ENCODE measurements at places on chromosomes 4 and X.

- no peak overlapping the region for H3K4me3 ChIP-seq
- H3K4me1 ChIP-seq = no peaks in the 10 kb centered on the region
- DNase-seq = no peak
- H3K36me3 ChIP-seq = no peaks in the 10 kb centered on the region
Measured at GRCh38 chr4:28921886-28922285, 1798.3 kb upstream of the PCDH7 start.

GRCh38 chr4:1770245-1770644, 22.8 kb upstream of the FGFR3 start:
- peaks cover 34% of the 10 kb centered on the region for H3K27me3 ChIP-seq
- H3K27ac ChIP-seq = no peak overlapping the region
- H3K4me3 ChIP-seq = no peak overlapping the region
- H3K36me3 ChIP-seq = no peaks in the 10 kb centered on the region
- no peaks in the 10 kb centered on the region for H3K4me1 ChIP-seq
- no peak for DNase-seq

DNA sequence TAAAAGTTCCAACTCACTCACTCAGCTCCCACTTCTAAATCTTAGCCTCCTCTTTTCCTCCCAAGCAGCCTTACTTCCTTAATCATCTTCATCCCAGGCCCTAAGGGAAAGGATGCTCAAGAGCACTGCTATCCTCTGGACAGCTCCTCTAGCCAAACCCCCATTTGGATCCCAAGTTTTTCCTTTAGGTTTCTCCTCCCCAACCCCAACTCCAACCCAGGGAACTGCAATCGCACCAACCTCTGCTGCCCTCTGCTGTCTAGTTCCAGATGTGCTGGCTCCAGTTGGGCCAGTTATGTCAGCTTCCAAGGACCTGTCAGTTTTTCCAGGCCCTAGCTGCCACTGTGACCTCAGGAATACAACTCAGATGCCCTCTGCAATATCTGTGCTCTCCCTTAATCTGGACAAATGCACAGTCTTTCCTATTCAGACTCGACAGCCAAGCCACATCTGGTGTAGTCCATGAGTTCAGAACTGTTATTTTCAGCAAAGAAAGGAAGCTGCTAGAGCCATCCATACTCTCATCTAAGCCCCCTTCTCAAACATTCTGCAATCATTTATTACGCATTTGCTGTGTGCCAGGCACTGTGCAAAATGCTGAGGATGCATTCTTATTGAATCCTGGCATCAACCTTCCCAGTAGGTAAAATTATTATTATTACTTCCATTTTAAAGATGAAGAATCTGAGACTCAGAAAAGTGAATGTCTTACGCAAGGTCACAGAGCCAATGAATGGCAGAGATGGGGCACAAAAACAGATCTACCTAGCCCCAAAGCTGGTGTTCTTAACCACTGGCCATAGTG, 12.3 kb upstream of the XPNPEP2 start:
- no peaks in the 10 kb centered on the region for H3K27me3 ChIP-seq
- H3K36me3 ChIP-seq = no peaks in the 10 kb centered on the region
- peak overlapping the region; percentile 25 for H3K27ac ChIP-seq
- peaks cover 44% of the 10 kb centered on the region for H3K4me1 ChIP-seq
- no peak overlapping the region for H3K4me3 ChIP-seq

GRCh38 chrX:38041237-38041636, 34.9 kb downstream of the SYTL5 start:
- H3K4me1 ChIP-seq = no peaks in the 10 kb centered on the region
- no peak overlapping the region for H3K4me3 ChIP-seq
- DNase-seq = no peak
- H3K36me3 ChIP-seq = no peaks in the 10 kb centered on the region
- H3K27ac ChIP-seq = no peak overlapping the region
- no peaks in the 10 kb centered on the region for H3K27me3 ChIP-seq

- no peaks in the 10 kb centered on the region for H3K27me3 ChIP-seq
- no peak overlapping the region for H3K27ac ChIP-seq
- no peak overlapping the region for H3K4me3 ChIP-seq
Measured at GRCh38 chr4:61293707-61294400, 93.7 kb downstream of the ADGRL3 start.

GRCh38 chrX:28491941-28492340, 95.3 kb upstream of the IL1RAPL1 start:
- no peaks in the 10 kb centered on the region for H3K4me1 ChIP-seq
- H3K27me3 ChIP-seq = no peaks in the 10 kb centered on the region
- no peak for DNase-seq

DNA sequence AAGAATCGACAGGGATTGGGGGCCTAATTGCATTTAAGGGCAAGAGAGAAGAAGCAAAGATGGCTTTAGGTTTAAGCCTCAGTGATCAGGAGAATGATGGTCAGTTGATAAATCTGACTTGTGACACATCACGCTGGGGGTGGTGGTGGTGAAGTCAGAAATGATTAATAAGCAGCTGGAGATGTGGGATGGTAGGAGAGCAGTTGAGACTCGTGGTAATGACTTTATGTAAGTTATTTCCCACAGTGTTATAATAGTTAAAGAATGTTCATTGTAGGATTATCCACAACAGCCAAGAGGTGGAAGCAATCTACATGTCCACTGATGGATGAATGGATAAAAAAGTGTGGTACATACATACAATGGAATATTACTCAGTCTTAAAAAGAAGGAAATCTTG, 178.9 kb upstream of the GPC4 start:
- H3K36me3 ChIP-seq = no peaks in the 10 kb centered on the region
- no peak overlapping the region for H3K27ac ChIP-seq
- no peaks in the 10 kb centered on the region for H3K4me1 ChIP-seq
- no peak for DNase-seq

GRCh38 chr4:181822005-181822375, 421.2 kb upstream of the TENM3 start:
- H3K36me3 ChIP-seq = no peaks in the 10 kb centered on the region
- no peak for DNase-seq
- no peaks in the 10 kb centered on the region for H3K4me1 ChIP-seq
- H3K27ac ChIP-seq = no peak overlapping the region
- no peaks in the 10 kb centered on the region for H3K27me3 ChIP-seq
- H3K4me3 ChIP-seq = no peak overlapping the region

GRCh38 chr4:1336088-1336491, 10.9 kb upstream of the UVSSA start:
- no peak overlapping the region for H3K4me3 ChIP-seq
- H3K27me3 ChIP-seq = no peaks in the 10 kb centered on the region
- no peak for DNase-seq
- H3K4me1 ChIP-seq = peaks cover 21% of the 10 kb centered on the region
- H3K27ac ChIP-seq = no peak overlapping the region
- H3K36me3 ChIP-seq = peaks cover 21% of the 10 kb centered on the region

- H3K36me3 ChIP-seq = no peaks in the 10 kb centered on the region
- H3K4me1 ChIP-seq = no peaks in the 10 kb centered on the region
- no peak for DNase-seq
- no peak overlapping the region for H3K4me3 ChIP-seq
- no peak overlapping the region for H3K27ac ChIP-seq
- no peaks in the 10 kb centered on the region for H3K27me3 ChIP-seq
Measured at GRCh38 chrX:115679460-115679859, 118.5 kb downstream of the PLS3 start.

- DNase-seq = no peak
- no peaks in the 10 kb centered on the region for H3K36me3 ChIP-seq
- no peak overlapping the region for H3K27ac ChIP-seq
- H3K4me3 ChIP-seq = no peak overlapping the region
- no peaks in the 10 kb centered on the region for H3K27me3 ChIP-seq
Measured at GRCh38 chrX:126836186-126836585, 16.7 kb downstream of the PRR32 start.

GRCh38 chr4:165293927-165294649, 33.4 kb upstream of the MSMO1 start:
- H3K27ac ChIP-seq = no peak overlapping the region
- H3K27me3 ChIP-seq = no peaks in the 10 kb centered on the region
- no peak overlapping the region for H3K4me3 ChIP-seq
- peaks cover 10% of the 10 kb centered on the region for H3K36me3 ChIP-seq
- H3K4me1 ChIP-seq = peaks cover 16% of the 10 kb centered on the region

- DNase-seq = no peak
- H3K27me3 ChIP-seq = no peaks in the 10 kb centered on the region
- no peaks in the 10 kb centered on the region for H3K36me3 ChIP-seq
- H3K4me1 ChIP-seq = no peaks in the 10 kb centered on the region
- no peak overlapping the region for H3K4me3 ChIP-seq
Measured at GRCh38 chr4:138978028-138978585, 37.5 kb upstream of the NOCT start.

GRCh38 chrX:25206778-25207177, 191.0 kb upstream of the ARX start:
- no peaks in the 10 kb centered on the region for H3K36me3 ChIP-seq
- no peak overlapping the region for H3K4me3 ChIP-seq
- H3K27ac ChIP-seq = no peak overlapping the region

- no peaks in the 10 kb centered on the region for H3K27me3 ChIP-seq
Measured at GRCh38 chrX:134161162-134161561, 75.8 kb upstream of the CCDC160 start.

DNA sequence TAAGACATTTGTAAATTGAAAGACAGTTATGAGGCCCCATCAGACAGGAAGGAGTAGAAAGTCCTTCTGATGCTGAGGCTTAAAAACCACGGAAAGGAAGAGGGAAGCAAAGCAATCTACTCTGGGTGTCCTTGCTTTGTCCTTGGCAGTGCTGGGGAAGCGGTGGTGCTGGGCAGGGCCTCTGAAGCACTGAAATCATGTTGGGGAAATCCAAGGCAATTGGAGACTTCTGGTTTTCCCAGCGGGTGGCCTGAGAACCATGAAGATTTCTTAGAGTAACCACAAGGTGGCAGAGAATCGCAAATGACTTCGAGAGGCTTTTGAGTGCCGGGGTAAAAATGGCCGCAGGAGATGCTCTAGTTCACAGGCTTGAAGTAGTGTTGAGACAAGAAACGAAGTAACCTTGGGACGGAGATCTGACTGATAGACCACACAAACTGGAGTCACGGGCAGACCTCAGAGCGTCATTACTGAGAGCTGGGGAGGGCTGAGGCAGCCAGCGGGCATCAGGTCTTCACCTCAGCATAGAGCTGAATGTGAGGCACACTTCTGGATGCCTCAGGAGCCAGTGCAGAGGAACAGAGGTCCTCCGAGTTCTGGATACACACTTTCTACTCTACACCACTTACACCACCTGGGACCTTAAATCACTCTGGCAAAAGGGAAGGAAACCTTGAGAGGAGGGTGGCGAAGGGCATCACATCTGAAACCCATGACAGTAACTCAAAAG, 130.7 kb upstream of the GPRIN3 start:
- peak overlapping the region; percentile 34 for H3K4me3 ChIP-seq
- H3K27ac ChIP-seq = peak overlapping the region; percentile 11
- peaks cover 10% of the 10 kb centered on the region for H3K4me1 ChIP-seq
- no peaks in the 10 kb centered on the region for H3K36me3 ChIP-seq
- peak; percentile 19 for DNase-seq

- no peak for DNase-seq
- no peak overlapping the region for H3K4me3 ChIP-seq
- no peak overlapping the region for H3K27ac ChIP-seq
- no peaks in the 10 kb centered on the region for H3K4me1 ChIP-seq
Measured at GRCh38 chr4:176656108-176656507, 136.6 kb downstream of the VEGFC start.

DNA sequence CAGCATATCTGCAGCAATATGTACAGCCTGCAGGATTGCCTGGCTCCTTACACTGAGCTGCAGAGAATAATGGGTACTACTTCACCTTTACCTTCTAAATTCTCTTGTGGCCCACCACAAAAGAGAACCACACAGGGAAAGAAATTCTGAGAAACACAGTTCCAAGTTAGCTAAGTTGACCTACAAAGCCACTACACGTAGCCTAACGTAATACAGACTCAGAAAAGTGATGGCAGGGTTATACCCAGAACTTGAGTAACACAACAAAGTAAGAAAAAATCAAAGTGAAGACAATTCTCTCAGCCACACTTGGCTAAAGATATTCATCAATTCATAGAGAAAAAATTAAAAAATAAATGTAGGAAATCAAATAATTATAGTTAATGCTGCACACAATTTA, 26.4 kb upstream of the SRPX start:
- peaks cover 6% of the 10 kb centered on the region for H3K27me3 ChIP-seq
- no peak for DNase-seq
- H3K27ac ChIP-seq = no peak overlapping the region
- no peaks in the 10 kb centered on the region for H3K4me1 ChIP-seq

DNA sequence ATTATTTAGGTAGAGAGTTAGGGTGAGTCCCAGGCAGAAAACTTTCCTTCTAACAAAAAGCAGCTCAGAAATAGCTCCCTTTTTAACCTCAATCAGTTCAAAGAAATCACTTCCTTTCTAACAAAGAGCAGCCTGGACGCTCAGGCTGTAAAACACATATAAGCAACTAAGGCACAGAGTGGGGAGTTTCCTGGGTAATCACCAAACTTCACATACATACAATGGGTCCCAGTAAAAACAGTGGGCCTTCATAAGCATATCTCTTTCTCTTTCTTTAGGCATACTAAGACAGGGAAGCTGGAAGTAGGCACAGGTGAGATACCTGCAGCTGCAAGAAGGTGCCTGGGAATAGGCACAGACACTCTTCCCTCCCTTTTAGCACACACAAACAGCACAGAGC, 4.9 kb upstream of the NAF1 start:
- H3K4me3 ChIP-seq = no peak overlapping the region
- H3K27ac ChIP-seq = no peak overlapping the region
- H3K27me3 ChIP-seq = peaks cover 27% of the 10 kb centered on the region
- no peak for DNase-seq

GRCh38 chr4:95761426-95761825, 78.5 kb upstream of the PDHA2 start:
- H3K27ac ChIP-seq = no peak overlapping the region
- H3K27me3 ChIP-seq = no peaks in the 10 kb centered on the region
- no peak for DNase-seq
- no peak overlapping the region for H3K4me3 ChIP-seq
- no peaks in the 10 kb centered on the region for H3K4me1 ChIP-seq

DNA sequence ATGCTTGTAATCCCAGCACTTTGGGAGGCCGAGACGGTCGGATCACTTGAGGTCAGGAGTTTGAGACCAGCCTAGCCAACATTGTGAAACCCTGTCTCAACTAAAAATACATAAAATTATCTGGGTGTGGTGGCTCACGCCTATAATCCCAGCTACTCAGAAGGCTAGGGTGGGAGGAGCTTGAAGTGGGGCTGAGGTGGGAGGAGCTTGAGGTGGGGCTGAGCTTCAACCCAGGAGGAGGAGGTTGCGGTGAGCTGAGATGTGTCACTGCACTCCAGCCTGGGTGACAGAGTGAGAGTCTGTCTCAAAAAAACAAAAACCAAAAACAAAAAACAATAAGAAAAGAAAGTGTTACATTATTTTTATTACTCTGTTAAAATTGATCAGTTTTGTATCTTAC, 1164.4 kb upstream of the IGFBP7 start:
- DNase-seq = no peak
- no peak overlapping the region for H3K4me3 ChIP-seq
- H3K27me3 ChIP-seq = no peaks in the 10 kb centered on the region
- H3K36me3 ChIP-seq = no peaks in the 10 kb centered on the region

All from central memory CD8-positive, alpha-beta T cell (primary cell).